AG08396 (cell line): ENCODE measurements at places on chromosomes 1 and 21.
A peak's percentile ranks its signal among the peaks of the same experiment; 100 is the strongest.

GRCh38 chr21:41422546-41423304 is 3.3 kb upstream of the MX1 start:
- no peak for DNase-seq

- DNase-seq = no peak
Measured at GRCh38 chr1:55612988-55613387, 397.8 kb upstream of the USP24 start.

- peak; percentile 42 for DNase-seq
Measured at GRCh38 chr1:22794647-22795365, 84.2 kb downstream of the EPHB2 start.

DNA sequence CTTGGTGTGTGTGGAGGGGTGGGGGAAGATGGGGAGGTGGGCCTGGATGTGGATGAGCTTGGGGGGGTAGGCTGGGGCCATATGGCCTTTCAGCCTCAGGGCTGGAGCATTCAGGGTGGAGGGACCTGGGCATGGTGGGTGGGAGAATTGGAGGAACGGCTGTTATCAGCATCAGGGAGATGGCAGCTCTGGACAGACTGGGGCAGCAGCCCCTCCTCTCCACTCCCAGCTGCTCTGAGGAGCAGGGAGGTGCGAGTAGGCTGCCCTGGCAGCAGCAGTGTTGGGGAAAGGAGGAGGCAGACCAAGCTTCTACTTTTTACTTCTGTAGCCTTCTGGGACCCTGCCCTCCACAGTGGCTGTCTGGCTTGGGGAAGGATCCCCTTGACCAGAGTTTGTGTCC is 10.2 kb downstream of the PPFIA4 start:
- no peak for DNase-seq

GRCh38 chr1:145999321-146000024 is 3.1 kb upstream of the TXNIP start:
- no peak for DNase-seq

GRCh38 chr21:23887725-23888306 is 1719.5 kb downstream of the MRPL39 start:
- no peak for DNase-seq

GRCh38 chr1:119870917-119871596 is 25.3 kb downstream of the ADAM30 start:
- DNase-seq = peak; percentile 79

- no peak for DNase-seq
Measured at GRCh38 chr1:106480629-106481028, 575.8 kb upstream of the PRMT6 start.

GRCh38 chr1:34742667-34743270 is 12.1 kb upstream of the GJB5 start:
- DNase-seq = peak; percentile 91

- no peak for DNase-seq
Measured at GRCh38 chr1:33341190-33341589, 20.3 kb upstream of the A3GALT2 start.

DNA sequence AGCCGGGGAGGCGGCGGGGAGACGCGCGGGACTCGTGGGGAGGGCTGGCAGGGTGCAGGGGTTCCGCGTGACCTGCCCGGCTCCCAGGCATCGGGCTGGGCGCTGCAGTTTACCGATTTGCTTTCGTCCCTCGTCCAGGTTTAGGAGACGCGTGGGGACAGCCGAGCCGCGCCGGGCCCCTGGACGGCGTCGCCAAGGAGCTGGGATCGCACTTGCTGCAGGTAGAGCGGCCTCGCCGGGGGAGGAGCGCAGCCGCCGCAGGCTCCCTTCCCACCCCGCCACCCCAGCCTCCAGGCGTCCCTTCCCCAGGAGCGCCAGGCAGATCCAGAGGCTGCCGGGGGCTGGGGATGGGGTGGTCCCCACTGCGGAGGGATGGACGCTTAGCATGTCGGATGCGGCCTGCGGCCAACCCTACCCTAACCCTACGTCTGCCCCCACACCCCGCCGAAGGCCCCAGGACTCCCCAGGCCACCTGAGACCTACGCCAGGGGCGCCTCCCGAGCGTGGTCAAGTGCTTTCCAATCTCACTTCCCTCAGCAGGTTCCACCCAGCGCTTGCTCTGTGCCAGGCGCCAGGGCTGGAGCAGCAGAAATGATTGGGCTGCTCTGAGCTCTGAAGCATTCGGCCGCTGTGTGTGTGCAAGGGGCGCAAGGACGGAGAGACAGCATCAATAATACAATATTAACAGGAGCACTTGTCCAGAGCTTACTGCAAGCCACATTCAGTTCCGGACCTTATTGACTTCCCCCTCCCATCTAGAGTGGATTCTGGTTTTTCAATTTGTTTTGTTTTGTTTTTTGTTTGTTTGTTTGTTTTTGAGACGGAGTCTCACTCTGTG is 10.3 kb downstream of the SIM2 start:
- DNase-seq = no peak

- no peak for DNase-seq
Measured at GRCh38 chr1:55206210-55206609, 9.0 kb downstream of the USP24 start.

DNA sequence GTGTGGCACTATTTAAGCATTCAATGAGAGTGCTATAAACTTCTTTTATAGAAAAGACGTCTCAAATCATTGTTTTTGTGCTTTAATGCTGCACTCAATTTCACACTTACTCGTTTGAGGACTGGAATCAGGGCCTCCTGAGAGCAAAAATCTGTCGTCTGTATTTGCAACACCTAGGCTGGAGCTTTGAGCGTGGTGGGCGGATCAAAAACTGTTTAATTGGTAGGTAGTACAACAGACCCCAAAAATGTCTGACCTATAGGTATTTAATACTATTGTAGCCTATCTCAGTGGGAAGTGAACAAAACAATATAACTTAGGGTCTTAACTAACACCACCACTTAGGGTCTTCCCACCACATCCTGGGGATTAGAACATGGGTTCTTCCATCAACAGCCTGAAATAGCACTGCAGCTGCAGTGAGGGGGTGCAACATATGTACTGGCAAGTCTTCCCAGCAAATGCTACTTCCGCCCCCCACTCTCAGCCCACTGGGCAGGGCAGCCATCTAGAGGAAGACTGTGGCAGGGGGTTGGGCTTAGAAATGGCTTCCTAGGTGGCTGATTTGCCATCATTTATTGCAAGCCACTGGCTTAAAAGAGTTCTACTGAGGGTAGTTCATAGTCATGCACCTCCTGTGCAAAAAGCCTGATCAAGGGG is 48.3 kb downstream of the CD46 start:
- DNase-seq = no peak

DNA sequence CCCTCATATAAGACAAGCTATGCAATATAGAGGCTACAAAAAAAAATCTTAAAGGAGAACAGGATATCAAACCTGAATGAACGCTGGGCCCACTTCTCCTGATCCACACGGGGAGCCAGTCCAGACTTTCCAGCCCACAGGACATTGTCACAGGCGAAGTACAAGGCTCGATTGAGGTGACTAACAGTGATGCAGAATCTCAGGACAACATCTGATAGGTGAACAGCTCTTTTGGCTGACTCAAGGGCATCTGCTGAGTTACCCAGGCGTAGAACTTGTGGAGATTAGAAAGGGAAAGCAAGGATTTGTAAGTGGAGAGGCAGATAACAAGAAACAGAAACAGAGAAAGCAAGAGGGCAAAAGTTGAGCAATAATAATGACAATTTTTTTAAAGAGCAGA is 1.8 kb downstream of the PEX11B start:
- no peak for DNase-seq

- no peak for DNase-seq
Measured at GRCh38 chr1:23903754-23904153, 9.4 kb downstream of the CNR2 start.

- no peak for DNase-seq
Measured at GRCh38 chr21:28671549-28672195, 321.0 kb downstream of the LTN1 start.

GRCh38 chr1:38071312-38072256 is 25.0 kb upstream of the POU3F1 start:
- DNase-seq = peak; percentile 68

DNA sequence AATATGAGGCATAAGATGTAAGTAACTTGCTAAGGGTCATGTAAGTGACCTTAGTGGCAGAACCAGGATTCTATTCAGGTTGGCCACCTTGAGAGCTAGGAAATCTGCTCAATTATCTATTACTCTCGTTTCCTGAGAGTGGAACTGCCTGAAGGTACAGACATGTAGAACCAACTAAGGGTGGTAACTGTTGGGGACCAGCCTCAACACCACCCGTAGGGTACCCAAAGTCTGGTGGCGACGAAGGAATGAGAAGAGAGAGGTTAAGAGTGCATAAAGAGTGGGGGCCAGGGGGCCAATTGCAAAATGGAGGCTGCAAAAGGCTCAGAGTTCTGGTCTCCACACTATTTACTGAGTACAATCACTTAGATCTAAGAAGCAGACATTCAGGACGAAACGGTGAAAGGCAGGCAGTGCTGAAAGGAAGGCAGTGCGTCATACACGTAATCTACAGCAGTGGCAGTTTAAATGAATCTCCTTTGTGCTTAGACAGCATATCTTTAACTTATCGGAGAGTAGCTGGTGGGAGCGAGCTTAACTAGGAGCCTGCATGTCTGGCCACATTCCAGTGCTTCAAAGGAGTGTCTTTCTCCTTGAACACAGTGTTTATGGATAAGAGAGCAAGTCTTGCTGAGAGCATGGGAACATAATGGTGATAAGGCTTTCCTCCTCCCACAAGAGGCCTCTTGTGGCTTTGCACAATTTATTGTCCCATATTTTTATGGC is 25.0 kb downstream of the SRSF4 start:
- no peak for DNase-seq

DNA sequence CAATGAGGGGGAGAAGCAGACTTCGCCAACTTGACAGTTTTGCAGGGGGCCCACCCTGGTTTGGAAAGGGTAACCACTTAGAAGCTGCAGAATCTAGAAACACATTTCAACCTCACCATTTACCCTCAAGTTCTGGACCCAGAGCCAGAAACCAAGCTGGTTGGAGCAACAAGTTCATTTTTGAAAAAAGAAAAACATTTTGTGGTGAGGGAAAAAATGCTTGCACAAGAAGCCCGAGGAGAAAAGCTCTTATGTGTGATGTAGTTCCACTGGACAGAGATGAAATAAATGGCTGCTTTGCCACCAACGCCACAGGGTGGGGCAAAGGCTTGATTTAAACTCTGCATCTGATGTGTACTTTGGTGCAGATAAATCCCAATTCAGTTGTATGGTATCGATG is 10.6 kb upstream of the NGF start:
- DNase-seq = no peak

DNA sequence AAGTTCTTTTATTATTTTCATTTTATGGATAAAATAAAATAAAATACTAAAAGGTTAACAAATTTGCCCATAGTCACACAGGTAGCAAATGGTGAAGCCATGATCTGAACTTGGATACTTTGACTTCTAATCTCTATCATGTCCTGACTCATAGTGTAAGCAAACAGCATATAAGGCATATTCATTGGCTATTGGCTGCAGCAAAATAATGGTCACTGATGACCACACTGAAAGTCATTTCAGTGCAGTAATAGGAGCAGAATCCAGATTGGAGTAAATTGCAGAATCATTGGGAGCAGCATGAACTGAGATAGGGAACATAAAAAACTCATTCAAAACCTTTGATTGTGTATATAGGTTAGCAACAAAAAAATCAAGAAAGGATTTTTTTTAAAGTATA is 262.9 kb downstream of the PLA2G4A start:
- DNase-seq = no peak

- no peak for DNase-seq
Measured at GRCh38 chr1:15538771-15539170, 12.1 kb downstream of the DNAJC16 start.

DNA sequence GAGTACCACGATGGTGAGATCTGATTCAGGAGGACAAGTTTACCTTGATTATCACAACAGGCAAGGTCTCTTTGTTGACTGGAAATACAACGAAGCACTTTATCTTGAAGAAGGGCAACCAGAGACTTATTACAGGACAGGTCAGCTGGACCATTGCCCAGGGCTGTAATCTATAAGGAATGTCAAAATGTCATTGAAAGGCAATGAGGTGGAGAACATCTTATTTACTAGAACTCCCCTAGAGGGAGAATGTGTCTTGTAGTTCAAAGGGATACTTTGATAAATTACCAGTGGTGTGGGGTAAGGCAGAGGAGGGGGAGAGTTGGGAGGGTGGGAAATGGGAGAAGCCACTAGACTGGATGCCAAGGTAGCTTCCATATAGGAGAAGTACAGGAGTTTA is 212.3 kb downstream of the NCAM2 start:
- no peak for DNase-seq
